ENCODE measurements at places on chromosomes 13 and 19. TPM values are rescaled to one million over a fixed set of nuclear protein-coding genes. Genes with fewer than 3 reads are reported as not detected.

DNA sequence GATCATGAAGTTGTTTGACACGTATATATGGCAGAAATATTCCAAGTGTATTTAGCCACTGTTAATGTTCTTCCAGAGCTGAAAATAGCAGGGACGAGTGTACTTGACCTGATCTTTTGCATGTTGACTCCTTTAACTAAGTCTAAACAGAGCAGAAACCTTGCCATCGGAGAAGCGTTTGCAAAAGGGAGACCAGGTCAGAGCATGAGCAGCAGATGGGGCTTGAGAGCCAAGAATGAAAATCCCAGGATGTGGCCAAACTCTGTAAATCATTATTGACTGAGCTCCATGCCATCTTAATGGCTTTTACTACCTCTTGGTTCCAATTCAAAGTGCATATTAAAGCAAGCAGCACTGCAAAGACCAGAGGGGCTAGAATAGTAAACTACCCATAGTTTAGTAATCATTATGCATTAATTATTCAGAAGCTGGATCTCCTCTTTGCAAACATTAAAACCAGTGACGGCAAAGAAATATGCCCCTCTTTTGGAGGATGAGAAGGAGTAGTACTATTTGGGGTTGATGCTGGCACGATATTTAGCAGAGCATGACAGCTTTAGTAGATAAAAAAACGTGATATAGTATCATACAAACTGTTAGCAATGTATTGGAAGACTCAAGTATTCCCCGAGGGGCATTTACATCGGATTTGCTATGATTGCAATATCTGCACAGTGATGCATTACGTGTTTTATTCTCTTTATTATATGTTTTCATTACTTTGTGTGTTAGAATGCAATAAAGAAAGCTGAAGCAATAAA lies 55.7 kb downstream of the FAM216B start:
- H3K36me3 ChIP-seq, result no peaks in the 10 kb centered on the region
- no peak overlapping the region for H3K4me3 ChIP-seq
- DNase-seq, result no peak
- no peak overlapping the region for H3K27ac ChIP-seq
- H3K27me3 ChIP-seq, result peaks cover 16% of the 10 kb centered on the region

DNA sequence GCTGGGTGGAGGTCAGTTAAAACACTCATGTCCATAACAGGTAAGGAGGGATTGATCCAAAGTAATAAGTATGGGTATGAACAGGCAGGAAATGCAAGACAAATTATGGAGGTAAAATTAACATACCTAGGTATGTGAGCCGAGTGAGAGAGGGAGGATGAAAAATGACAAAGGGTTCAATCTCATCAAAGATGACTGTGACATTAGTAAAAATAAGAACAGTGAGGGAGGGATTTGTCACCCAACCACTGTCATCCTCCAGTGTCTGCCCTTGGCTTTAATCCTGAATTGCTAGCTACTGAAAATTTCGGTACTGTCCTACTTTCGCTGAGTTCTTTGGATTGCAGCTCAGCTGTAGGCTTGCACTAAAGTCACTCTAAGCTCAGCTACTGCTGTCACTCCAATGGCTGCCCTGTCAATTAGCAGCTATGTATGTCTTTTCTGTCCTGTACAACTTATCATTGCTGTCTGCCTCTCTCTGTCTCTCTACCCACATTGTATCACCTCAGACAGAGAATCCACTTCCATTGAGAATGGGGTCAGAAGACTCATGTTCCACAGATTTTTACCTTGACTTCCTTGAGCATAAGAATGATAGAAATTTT lies 62.5 kb downstream of the LRRC63 start:
- no peak overlapping the region for H3K27ac ChIP-seq
- no peak for DNase-seq
- no peaks in the 10 kb centered on the region for H3K36me3 ChIP-seq
- H3K4me1 ChIP-seq, result no peaks in the 10 kb centered on the region
- H3K4me3 ChIP-seq, result no peak overlapping the region

Gene ZNF302
- 11.1 TPM for total RNA-seq

GRCh38 chr13:97130190-97130589 lies 91.9 kb upstream of the MBNL2 start:
- H3K4me1 ChIP-seq, result peaks cover 18% of the 10 kb centered on the region
- no peak overlapping the region for H3K27ac ChIP-seq
- no peaks in the 10 kb centered on the region for H3K36me3 ChIP-seq
- no peak for DNase-seq
- no peak overlapping the region for H3K4me3 ChIP-seq
